ENCODE measurements at places on chromosomes 5 and 9.

- peak; percentile 27 for DNase-seq
Measured at GRCh38 chr5:41869151-41869723, 988 bp downstream of the OXCT1 start.

- DNase-seq, result peak; percentile 85
Measured at GRCh38 chr5:134527156-134527960, 1.9 kb downstream of the JADE2 start.

DNA sequence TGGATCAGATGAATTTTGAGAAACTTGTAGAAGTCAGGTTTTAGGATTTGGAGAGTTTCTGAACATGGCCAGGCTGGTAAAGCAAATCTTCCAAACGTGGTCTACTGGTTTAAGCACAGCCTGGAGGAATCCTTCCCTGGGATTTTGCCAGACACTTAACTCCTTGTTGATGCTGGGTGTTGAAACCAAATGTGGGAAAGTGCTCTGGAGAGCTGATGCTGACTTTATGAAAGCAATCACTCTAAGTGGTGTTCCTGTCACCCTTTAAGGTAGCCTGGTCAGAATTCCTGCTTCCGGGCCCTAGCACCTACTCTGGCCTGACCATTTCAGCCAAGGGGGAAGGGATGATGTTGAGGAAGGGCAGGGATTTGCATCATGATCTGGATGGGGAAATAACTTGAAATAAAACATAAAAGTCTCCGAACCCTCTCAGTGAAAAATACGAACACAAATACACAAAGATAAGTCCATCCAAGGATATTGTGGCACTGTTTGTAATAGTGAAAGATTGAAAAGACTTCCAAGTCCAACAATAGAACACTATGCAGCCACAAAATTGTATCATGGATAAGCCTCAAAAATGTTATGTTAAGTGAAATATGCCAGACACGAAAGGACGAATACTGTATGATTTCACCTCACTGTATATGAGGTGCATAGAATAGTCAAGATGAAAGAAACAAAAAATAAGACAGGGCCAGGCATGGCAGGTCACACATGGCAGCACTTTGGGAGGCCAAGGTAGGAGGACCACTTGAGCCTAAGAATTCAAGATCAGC lies 57.7 kb downstream of the PDE6A start:
- DNase-seq, result no peak

DNA sequence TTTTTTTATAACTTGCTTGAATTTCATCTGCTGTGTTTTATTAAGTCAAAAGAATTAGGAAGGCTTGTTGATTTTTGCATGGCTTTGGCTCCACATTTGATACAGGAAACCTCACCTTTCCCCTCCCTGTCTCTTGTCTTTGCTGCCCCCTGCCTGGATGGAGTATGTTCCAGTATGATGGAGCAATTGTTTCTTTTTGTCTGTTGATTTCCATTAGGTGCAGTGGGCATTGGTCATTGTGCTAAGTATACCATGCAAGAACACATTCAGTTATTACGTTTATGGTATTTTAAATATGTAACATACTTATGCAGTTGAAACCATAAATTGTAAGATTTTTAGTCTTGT lies 19.6 kb downstream of the TJP2 start:
- no peak for DNase-seq

DNA sequence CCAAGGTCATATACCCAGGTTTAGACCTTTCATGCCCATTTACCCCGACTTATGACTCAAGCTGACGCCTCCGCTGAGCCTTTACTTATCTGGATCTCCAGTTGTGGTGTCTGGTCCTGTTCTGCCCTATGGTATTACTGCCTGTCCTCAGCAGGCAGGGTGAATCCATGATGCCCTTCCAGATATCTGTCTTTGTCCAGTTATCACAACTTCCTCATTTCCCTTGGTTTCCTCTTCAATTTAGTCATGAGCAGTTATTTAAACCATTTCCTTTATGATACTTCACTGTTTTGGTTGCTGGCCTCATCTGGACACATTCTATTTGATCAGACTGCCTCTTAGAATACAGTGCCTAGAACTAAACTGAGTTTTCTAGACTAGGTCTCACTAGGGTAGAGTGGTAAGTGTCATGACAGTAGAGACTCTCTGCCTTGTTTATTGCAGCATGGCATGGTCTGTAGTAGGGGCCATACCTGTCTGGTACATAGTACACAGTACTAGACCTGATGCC lies 93.3 kb downstream of the MELK start:
- DNase-seq, result no peak

DNA sequence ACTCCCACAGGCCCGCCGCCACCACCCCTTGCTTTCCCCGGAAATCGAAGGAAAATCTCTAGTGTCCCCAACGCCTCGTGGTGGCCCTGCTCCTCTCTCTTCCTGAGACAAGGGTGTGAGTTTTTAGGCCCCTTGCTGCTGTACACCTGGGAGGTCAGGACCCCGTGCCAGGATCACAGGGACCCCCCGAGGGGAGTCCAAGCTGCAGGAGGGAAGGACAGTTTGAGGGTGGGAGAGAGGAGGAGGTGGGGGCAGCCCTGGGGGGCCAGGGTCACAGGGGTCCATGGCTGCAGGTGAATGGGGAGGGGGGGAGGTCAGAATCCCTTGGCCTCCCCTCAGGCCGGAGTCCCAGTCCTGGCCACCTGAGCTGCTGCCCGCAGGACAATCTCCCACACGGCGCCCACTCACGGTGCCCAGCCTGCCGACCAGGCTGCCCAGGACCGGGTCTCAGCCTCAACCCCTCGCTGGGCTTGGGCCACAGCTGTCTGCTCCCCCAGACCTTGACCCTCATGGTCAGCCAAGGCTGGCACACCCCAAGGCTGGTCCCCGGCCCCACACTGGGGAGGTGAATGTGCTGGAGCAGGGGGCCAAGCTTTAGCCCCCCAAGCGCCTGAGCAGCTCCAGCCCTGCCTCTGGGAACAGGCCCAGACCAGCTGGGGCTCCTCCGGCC lies 19.9 kb downstream of the TPPP start:
- no peak for DNase-seq
